ENCODE measurements at places on chromosomes 16 and 17.

DNA sequence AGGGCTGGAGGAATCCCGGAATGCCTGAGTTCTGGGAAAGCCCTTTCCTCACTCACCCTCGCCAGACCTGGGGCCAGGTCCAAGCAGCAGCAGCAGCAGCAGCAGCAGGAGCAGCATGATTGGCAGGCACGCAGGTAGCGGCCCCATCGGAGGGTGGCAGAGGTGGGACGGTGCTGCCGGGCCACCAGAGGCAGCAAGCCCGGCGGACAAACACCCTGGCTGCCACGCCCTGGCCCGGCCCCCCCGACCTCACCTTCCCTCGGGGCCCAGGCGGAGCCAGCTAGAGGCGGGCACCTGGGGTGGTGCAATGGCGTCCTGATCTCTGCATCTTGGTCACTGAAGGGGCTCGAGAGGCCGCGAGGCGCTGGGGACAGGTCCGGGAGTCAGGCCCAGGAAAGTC lies 122.4 kb downstream of the LAT start:
- DNase-seq = no peak

GRCh38 chr16:15606518-15607220 lies 36.3 kb downstream of the MARF1 start:
- DNase-seq = no peak

- peak; percentile 75 for DNase-seq
Measured at GRCh38 chr17:74297941-74298340, 23.9 kb downstream of the DNAI2 start.

GRCh38 chr17:18033442-18034099 lies 5.4 kb downstream of the ATPAF2 start:
- no peak for DNase-seq

DNA sequence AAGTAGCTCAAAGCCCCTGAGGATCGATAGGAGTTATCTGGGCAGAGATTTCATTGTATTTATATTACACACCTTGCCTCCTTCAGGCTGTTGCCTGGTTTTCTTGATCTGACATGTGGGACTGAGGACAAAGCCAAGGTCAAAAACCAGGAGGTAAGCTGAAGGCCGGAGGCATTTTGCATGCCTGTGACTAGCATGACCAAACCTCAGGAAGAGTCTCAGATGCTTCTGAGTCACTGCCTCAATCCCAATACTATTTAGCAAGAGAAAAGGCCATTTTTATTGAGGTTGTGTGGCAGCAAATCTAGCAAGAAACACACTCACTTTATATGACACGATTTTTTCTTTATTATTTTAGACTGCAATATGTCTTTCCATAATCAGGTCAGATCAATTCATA lies 968.1 kb downstream of the CDH11 start:
- no peak for DNase-seq

DNA sequence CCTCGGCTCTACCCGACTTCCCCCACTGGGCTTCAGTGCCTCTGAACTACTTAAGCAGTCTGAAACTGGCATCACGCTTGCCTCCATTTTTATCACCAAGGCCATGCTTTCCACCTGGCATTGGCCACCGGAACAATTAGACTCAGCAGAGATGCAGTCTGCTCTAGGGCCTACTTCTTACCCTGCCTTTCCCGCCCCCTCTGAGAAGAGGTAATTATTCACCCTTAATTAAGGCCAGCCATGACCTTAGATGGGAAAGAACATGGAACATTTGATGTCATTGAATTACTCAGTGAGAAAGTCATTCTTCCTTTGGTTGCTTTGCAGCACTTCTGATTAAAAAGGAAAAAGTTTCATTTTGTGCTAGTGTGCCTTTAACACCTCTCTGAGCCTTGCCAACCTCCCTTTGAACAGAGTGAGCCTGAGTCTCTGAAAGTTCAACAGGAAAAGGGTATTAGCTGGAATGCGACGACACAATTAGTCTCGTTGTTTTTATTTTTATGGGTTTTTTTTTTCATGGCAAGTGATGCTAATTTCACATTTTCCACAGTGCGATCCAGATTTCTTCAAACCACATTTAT lies 60.9 kb upstream of the TNRC6A start:
- DNase-seq = peak; percentile 75

- DNase-seq = no peak
Measured at GRCh38 chr17:1726626-1727257, 2.2 kb downstream of the WDR81 start.

- no peak for DNase-seq
Measured at GRCh38 chr17:70297397-70297796, 128.1 kb downstream of the KCNJ2 start.

- peak; percentile 29 for DNase-seq
Measured at GRCh38 chr17:2981325-2981724, 82.1 kb downstream of the OR1D5 start.

- no peak for DNase-seq
Measured at GRCh38 chr17:59388069-59388556, 56.7 kb downstream of the YPEL2 start.

GRCh38 chr16:78684030-78684611 lies 584.7 kb downstream of the WWOX start:
- DNase-seq = no peak

DNA sequence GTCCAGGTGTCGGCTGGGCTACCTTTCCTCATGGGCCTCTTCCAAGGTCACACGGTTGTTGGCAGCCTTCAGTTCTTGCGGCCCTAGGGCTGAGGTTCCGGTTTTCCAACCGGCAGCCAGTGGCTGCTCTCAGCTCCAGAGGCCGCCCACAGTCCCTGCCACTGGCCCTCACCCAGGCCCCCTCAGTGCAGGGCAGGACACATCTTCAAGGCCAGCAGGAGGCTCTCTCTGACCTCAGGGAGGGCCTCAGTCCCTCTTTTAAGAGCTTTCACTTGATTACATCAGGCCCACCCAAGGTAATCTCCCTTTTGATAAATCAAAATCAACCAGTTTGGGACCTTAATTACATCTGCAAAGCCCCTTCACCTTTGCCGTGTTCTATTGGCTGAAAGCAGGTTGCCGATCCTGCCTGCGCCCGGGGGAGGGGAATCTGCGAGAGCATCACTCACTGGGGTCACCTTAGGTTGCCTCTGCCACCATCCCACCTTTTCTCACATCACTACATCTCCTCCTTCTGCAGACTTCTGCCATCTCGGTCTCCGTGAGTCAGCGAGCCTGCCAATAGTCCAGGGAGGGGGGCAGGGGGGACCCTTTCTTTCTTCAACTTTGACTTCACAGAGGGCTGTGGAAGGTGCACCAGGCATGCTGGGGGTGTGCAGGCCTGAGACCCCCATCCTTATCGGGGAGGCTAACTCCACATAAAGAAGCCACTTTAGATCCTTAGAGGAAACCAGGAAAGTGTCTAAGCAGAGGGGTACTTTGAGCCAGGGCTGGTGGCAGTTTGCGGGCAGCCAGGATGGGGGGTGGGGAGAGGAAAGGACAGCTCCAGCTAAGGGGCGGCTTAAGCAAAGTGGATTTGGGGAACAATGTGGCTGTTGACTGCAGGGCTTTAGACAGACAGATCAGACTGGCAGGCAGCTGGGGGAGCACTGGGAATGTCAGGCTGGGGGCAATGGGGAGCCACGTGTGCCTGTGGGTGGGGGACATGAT lies 28.8 kb upstream of the NXPH3 start:
- DNase-seq = no peak

DNA sequence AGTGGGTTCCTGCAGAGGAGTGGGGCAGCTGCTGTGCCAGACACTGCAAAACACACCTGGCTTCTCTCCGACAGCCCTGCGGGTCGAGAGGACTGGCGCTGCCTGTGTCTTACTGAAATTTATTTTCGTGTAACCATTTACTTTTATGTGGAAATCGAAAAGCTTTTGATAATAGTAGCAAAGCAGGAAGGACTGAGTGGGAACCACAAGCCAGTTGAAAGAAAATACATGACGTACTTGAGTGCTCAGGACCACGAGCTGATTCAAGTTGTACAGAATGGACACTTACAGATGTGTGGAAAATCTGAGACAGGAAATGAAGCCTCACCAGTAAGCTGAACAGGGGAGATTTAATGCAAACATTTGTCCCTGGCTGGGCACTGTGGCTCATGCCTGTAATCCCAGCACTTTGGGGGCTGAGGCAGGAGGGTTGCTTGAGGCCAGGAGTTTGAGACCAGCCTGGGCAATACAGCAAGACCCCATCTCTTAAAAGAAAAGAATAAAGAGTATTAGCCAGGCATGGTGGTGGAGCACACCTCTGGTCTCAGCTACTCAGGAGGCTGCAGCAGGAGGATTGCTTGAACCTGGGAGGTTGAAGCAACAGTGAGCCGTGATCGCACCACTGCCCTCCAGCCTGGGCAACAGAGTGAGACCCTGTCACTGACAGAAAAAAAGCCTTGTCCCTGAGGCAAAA lies 11.3 kb upstream of the RPL13 start:
- no peak for DNase-seq

GRCh38 chr17:556431-556995 lies 158.1 kb downstream of the VPS53 start:
- no peak for DNase-seq

- DNase-seq = no peak
Measured at GRCh38 chr17:27226611-27227230, 67.2 kb upstream of the WSB1 start.

DNA sequence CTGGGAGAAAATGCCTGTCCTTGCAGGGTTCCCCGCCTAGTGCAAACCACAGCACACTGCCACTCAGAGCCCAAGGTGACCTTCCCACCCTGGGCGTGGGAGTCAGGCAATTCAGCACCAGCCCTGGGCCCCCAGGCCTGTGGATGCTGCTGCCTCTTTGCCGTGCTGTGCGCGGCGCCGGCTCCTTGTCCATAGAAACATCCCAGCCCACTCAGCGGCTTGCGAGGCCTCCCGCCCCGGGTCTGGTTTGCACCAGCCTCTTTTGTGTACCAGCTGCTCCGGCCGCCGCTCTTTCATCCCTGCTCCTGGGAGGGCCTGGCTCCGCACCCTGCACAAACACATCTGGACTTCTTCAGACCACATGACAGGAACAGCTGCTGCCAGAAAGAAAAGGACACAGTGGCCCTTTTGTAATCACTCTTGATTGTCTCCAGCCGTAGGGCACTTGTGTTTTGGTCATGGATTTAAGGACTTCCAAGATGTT lies 75.4 kb upstream of the SDK2 start:
- no peak for DNase-seq

GRCh38 chr16:82580298-82580890 lies 46.4 kb upstream of the CDH13 start:
- DNase-seq = no peak

GRCh38 chr17:8133399-8133798 lies 9.5 kb upstream of the HES7 start:
- DNase-seq = no peak

GRCh38 chr16:85969591-85969990 lies 70.6 kb downstream of the IRF8 start:
- no peak for DNase-seq

DNA sequence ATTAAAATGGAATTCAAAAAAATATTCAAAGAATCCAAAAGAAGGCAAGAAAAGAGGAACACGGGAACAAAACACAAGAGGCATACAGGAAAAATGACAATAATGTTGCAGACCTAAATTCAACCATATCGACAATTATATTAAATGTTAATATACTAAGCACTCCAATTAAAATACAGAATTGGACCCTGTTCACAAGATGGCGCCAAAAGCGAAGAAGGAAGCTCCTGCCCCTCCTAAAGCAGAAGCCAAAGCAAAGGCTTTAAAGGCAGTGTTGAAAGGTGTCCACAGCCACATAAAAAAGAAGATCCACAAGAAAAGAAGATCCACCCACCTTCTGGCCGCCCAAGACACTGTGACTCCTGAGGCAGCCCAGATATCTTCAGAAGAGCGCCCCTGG lies 6.3 kb upstream of the XAF1 start:
- DNase-seq = no peak

DNA sequence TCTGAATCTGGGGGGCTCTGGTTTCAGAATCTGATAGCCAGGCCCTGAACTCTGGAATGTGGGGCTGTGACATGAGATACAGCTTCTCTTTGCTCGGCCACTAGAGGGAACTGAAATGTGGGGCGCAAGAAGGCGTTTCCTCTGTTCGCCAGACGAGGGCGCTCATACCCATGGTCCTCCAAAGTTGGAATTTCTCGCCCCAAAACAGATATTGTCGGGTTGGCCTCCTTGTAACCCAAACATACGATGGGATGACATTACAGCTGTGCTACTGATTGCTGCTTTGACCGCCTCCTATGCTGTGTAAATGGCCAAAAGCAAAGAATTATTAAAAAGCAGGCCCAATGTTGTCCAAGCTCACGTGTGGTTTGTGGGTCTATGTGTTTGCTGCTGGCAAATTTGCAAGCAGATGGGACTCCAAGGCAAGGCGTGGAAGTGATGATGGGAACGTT lies 13.1 kb upstream of the MSI2 start:
- DNase-seq = peak; percentile 90

DNA sequence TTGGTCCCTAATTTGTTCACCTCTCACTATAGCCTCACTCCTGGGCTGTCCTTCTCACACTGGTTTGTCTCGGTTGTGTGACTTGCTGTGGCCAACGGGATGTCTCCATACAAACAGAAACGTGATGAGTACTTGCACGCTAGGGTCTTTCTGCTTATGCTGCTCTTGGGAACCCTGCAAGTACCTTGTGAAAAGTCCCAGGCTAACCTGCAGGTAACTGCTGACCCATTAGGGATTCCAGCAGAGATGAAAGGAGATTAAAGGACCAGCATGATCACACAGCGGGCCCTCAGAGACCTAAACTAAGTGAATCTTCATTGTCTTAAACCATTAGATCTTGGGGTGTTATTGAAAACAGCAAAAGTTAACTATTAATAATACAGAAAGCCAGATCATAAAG lies 562.8 kb upstream of the GOT2 start:
- DNase-seq = no peak

- no peak for DNase-seq
Measured at GRCh38 chr16:57867000-57867561, 64.8 kb upstream of the KIFC3 start.

GRCh38 chr17:48100160-48100559 lies 1.1 kb downstream of the CBX1 start:
- no peak for DNase-seq

DNA sequence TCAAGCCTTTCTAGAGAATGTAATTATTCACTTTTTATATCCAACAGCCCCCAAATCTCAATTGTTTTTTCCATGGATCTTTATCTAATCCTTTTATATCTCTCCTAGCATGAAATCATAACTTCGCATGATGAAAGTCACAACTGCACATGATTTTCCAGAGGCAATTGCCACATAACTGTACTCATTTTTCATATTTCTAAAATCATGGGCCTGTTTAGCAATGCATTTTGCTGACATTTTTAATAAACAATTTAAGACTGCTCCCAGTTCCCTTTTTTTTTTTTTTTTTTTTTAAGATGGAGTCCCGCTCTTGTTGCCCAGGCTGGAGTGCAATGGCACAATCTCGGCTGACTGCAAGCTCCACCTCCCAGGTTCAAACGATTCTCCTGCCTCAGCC lies 83.5 kb downstream of the VMP1 start:
- DNase-seq = no peak

DNA sequence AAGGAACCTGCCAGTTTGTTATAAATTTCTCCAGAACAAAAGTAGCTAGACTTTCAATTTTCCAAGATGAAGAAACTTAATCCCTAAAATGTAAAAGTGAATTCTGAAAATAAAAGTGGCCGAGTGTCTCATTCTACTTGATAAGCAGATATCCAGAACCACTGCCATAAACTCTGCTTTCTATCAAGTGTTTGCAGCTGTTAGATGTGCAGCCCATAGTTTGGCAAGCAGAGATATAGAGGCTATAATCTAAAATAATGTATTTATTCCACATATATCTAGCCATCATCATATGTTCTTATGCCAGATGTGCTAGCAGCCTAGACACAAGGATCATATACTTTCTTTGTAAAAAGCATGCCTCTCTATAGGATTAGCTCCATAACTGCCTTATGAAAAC lies 14.7 kb upstream of the FBXL20 start:
- DNase-seq = no peak

- DNase-seq = peak; percentile 85
Measured at GRCh38 chr16:4272114-4272956, 488 bp downstream of the TFAP4 start.

GRCh38 chr16:88508868-88509748 lies 56.0 kb downstream of the ZFPM1 start:
- no peak for DNase-seq

All from activated CD8-positive, alpha-beta memory T cell treated with anti-CD3 and anti-CD28 coated beads, Interleukin-2, amount 50 U/mL, for 48 hours (primary cell).